Right ventricle myocardium inferior (tissue), 1 donor: ENCODE measurements at places on chromosomes 1 and 21. TPM values are rescaled to one million over a fixed set of nuclear protein-coding genes. Genes with fewer than 3 reads are reported as not detected.

The PKNOX1 gene
- 9.7 TPM for total RNA-seq

The APCS gene
- not detected for total RNA-seq

The KIAA0040 gene
- total RNA-seq, result 22.8 TPM

The PRRX1 gene
- total RNA-seq, result 46.3 TPM

The RGS18 gene
- total RNA-seq, result 1.3 TPM

The PITHD1 gene
- total RNA-seq, result 42.7 TPM

The EPHA2 gene
- 7.3 TPM for total RNA-seq

The LAD1 gene
- total RNA-seq, result 2.4 TPM

The GPR37L1 gene
- 0.08 TPM for total RNA-seq

The JMJD4 gene
- 7.1 TPM for total RNA-seq

The CDCA8 gene
- 0.60 TPM for total RNA-seq

The KRTAP24-1 gene
- total RNA-seq, result not detected
